ENCODE measurements at places on chromosomes 6 and 20.

DNA sequence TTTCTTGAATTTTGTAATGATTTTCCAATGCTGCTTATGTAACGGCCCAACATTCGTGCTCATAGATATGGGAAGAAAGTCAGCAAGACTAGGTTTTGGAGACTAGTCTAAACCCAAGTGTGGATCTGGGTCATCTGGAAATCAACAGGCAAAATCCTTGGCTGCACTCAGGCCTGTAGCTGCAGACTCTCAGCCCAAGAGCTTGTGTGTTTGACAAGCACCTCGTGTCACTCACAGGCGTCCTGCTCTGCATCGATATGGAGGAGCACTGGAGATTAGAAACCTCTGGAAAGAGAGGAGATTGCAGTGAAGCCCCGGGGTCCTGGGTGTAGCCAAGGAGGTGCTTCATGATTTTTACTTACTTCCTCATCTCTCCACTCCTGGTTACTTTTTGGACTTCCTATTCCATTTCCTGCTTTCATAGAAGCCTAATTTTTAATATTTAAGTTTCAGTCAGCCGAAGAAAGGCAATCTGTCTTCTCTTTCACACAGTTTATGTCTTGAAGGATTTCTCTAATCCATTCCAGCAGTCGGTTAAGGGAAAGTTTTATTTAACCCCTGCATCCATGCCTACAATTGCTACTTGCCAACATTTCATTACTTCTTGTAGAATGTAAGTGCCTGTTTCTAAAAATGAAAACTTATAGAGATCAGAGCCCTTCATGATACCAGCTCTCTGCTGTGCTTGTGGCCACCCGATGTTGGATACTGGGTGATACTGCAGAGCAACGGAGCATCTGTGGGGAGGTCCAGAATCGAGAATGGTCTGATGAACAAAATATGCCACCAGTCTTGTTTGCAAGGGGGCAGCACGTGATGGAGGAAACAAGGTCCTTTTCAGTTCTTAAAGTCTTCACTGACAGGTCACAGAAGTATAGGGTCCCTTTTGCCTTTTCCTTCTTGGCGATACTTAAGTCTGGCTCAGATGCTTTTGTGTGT lies 296.3 kb downstream of the QKI start:
- DNase-seq, result no peak

GRCh38 chr6:83044091-83044768 lies 21.4 kb downstream of the UBE3D start:
- DNase-seq, result no peak

DNA sequence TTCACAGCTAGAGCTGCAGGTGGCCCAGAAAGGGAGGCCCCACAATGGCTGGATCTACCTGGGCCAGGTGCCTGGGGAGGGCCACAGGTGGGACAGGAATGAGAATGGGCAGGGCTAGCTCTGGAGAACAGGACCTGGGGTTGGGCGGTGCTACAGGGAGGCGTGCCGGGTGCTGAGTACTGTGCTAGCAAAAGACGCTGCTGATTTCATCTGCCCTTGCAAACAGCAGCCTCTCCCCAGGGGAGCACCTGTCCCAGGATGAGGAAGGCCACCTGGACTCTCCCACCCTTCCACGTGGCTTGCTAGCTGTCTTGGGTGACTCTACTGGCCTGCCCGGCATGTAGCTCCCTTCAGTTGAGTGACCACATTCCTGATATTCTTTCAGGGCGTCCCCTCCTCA lies 6.6 kb upstream of the YTHDF1 start:
- no peak for DNase-seq

GRCh38 chr20:34431168-34431567 lies 68.1 kb downstream of the ITCH start:
- no peak for DNase-seq

- no peak for DNase-seq
These were observed 68.4 kb downstream of the PCSK2 start for GRCh38 chr20:17295151-17295726.

- no peak for DNase-seq
These were observed 25.4 kb upstream of the CST3 start for GRCh38 chr20:23663180-23663579.

DNA sequence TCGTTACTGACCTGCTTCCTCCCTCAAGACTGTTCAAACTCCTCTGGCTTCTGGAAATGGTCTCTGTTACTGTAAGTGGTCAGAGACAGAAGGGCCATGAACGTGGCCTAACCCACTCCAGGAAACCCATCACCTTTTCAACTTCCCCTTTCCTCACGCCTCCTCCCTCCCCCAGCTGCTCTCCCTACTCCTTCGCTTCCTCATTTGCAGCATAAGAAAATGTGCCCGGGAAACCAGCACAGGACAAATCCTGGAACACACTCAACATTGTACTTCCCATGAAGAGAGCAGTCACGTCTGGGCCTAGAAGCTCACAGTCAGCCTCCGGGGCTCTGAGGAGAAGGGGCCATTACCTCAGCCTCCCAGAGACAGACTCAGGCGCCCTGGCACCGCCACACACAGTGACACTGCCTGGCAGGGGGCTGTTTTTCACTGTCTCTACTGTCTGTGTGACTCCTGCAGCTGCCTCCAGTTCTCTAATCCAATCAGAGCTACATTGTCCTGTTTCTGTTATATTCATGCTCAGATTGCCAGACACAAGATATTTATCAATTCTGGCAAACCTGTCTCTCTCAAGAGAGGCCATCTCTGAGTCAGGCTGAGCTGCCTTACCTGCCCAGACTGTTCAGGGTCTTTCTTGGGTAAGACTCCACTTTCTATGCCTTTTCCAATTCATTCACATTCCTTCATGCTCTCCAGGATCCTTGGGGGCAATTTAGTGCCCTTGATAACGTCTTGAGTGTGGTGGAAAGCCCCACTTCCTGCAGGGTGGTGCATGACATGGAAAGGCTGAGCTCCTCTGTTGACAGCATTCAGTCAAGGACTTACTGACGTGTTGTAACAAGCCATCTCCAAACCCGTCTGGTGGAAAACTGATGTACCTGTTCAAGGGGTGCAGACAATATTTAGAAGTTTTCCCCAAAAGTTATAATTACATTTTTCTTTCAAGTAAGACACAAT lies 242.2 kb downstream of the HIVEP2 start:
- no peak for DNase-seq

DNA sequence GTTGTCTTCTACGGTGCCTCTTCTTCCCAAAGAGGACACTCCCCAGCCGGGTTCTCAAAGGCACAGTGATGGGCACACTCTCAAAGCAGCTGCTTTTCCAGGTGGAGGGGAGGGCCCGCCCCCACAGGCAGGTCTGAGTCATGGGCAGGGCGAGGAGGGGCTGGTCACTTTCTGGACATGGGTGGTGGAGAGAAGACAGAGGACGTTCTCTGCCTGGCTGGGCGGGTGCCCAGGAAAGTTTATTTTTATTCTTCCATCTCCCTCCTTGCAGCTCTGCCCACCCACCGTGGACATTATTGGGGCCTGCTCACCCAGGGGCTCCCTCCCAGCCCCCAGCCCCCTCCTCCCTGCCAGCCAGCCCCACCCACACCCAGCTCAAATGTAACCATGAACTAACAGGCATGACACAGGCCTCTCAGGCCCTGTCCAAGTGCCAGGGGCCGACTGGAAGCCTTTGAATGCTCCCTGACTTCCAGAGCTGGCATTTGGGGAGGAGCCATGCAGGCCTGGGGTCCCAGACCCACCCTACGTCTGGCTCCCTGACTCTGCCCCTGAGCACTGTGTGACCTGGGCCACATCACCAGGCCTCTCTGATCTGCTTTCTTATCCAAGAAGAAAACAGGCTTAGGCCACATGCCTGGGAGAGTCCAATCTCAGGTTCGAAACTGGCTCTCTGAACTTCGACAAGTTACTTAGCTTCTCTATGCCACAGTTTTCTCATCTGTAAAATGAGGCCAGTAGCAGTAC lies 8.0 kb downstream of the TGM2 start:
- no peak for DNase-seq

GRCh38 chr6:37742401-37742760 lies 44.7 kb upstream of the MDGA1 start:
- no peak for DNase-seq

GRCh38 chr6:2951728-2952127 lies 19.6 kb downstream of the SERPINB6 start:
- no peak for DNase-seq

- no peak for DNase-seq
These were observed 190.2 kb downstream of the MOXD1 start for GRCh38 chr6:132210886-132211563.

DNA sequence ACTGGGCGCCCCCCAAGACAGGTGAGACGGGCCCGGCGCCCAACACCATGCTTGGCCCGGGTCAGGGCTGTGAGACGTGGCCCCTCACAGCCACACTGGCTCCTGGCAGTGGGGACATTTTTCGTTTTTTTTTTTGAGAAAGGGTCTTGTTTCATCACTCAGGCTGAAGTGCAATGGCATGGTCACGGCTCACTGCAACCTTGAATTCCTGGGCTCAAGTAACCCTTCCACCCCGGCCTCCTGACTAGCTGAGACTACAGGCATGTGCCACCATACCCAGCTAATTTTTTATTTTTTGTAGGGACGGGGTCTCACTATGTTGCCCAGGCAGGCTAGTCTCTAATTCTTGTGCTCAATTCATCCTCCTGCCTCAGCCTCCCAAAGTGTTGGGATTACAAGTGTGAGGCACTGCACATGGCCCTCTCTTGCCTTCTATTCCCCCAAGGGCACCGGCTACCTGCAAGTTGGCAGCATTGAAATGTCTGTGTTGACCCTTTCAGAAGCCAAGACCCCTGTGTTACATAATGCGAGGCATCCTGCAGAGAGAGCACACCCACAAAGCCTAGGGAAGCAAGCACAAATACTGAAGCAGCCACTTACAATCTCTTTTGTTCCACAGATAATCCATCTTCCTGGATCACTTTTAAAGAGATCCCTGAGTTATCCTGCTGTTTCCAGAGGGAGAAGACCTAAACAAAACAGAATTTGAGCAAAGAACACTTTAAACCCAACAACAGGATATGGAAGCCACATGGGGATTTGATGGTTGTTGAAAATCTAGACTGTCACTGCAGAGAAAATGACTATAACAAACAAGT lies 57.5 kb upstream of the SLC4A11 start:
- no peak for DNase-seq

DNA sequence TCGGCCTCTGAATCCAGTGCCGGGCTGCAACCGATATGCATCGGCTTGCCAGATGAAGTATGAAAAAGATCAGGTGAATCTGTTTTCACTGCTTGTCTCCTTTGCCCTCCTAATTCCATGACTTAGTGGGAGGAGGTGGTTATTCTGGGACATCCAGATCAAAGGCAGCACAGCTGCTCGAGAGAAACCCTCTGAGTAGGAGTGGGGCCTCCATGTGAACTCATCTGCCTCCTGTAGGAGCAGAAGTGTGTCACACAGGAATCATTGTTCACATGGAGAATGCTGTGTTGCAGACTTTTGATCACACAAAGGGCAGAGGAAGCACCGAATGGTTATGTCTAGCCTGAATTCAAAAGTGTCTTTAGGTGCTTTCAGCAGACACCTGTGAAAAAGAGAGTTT lies 73.1 kb upstream of the SLC22A1 start:
- no peak for DNase-seq

GRCh38 chr6:15870333-15871043 lies 207.7 kb upstream of the DTNBP1 start:
- DNase-seq, result no peak

GRCh38 chr6:31209137-31209536 lies 38.7 kb upstream of the POU5F1 start:
- DNase-seq, result no peak

DNA sequence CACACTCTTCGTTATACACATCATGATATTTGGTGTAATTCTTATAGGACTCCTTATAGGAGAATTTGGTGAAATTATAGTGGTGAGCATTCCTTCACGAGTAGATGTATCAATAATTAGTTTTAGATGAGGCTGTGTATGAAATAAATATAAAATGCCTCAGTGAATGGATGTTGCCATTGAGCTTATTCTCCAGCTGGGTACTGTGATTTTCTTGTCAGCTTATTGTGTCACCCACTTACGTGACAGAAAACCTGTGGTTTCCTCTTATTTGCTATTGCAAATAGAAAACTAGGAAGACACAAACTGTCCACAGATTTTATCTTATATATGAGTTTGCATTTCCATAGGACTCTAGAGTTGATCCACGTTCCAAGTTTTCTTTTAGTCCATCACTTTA lies 439.9 kb upstream of the RNF217 start:
- DNase-seq, result no peak

GRCh38 chr6:135675862-135676261 lies 175.6 kb upstream of the PDE7B start:
- DNase-seq, result no peak

- no peak for DNase-seq
These were observed 14.6 kb upstream of the TP53TG5 start for GRCh38 chr20:45392733-45393132.

DNA sequence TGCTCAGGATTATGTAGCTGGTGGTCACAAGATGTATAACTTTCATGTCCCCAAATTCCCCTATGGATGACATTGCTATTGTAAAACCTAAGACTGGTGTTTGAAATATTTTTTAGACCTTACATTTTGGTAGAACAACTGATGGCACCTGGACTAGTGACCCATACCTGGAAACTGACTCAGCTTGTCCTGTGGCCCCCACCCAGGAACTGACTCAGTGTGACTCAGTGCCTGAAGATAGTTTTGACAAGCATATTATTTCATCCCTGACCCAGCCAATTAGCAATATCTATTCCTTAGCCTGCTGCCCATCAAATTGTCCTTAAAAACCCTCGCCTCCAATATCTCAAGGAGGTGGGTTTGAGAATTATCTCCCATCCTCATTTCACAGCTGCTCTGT lies 90.9 kb upstream of the GRIK2 start:
- DNase-seq, result no peak

GRCh38 chr6:135093578-135093977 lies 39.0 kb upstream of the HBS1L start:
- DNase-seq, result no peak

- no peak for DNase-seq
These were observed 69.7 kb downstream of the HIVEP1 start for GRCh38 chr6:12081771-12082170.

- DNase-seq, result no peak
These were observed 608 bp upstream of the EIF2S2 start for GRCh38 chr20:34112600-34113101.

DNA sequence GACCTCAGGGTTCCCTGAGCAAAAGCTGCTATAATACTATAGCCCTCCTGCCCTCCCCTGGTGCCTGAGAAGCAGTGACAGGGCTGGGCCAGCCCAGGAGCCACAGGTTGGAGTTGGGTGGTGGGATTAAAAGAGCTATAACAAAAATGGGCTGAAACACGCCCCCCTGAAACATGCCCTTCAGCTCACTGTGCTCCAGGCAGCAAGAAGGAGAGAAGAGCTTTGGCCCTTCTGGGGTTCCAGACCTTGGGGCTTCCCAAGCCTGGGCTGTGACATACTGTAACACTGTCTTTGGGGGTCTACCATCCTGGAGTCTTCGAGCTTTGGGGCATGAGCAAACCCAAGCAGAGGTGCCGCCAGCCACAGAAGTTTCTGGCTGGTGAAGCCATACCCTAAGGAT lies 129.2 kb downstream of the HTR1B start:
- DNase-seq, result no peak

DNA sequence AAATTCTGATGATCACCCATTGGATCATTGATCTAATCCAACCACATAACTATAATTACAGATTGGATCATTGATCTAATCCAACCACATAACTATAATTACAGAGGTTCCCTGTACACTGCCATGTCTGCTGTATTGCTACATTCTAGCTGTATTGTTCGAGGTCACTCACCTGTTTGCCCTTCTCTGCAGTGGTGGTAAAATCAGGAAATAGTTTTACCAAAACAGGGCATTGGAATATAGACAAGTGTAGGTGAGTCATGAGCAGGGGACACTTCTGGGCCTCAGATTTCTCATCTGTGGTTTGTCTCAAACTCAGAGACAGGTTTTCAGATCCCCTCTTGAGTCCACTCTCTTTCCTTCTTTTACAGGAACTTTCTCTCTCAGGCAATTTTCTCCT lies 9.0 kb upstream of the AFDN start:
- no peak for DNase-seq

- no peak for DNase-seq
These were observed 288.8 kb downstream of the BTBD9 start for GRCh38 chr6:38350942-38351341.

All from AG09319 (cell line).